ENCODE measurements at places on chromosomes 12 and 14. TPM values are rescaled to one million over a fixed set of nuclear protein-coding genes. Genes with fewer than 3 reads are reported as not detected.
A peak's percentile ranks its signal among the peaks of the same experiment; 100 is the strongest.

The PRH2 gene
- 0.42 TPM for total RNA-seq

The IL23A gene
- not detected for total RNA-seq

DNA sequence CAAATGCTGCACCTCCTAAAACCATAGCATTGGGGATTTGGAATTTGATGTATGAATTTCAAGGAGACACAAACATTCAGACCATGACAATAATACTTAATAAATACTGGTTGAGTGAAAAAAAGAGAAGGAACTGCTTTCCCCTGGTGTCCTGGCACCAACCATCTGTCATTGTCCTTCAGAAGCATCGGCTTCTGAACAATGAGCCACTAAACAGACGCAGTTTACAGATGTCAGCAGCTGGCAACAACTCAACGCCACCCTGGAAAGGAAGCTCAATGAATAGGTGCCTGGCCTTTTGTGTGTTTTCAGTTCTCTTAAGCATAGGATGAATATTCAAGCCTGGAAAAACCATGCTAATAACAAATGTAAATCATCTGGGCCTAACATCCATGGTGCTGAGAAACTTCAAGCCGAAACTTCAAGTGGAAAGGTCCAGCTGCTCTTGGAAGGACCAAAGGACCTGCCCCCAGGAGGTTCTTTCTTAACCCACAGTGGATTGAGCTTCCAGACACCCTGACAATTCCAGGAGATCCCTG lies 101.3 kb downstream of the WIF1 start:
- H3K4me3 ChIP-seq: no peak overlapping the region
- H3K27ac ChIP-seq: no peak overlapping the region
- DNase-seq: no peak
- H3K36me3 ChIP-seq: no peaks in the 10 kb centered on the region
- H3K27me3 ChIP-seq: peaks cover 21% of the 10 kb centered on the region
- H3K4me1 ChIP-seq: no peaks in the 10 kb centered on the region

DNA sequence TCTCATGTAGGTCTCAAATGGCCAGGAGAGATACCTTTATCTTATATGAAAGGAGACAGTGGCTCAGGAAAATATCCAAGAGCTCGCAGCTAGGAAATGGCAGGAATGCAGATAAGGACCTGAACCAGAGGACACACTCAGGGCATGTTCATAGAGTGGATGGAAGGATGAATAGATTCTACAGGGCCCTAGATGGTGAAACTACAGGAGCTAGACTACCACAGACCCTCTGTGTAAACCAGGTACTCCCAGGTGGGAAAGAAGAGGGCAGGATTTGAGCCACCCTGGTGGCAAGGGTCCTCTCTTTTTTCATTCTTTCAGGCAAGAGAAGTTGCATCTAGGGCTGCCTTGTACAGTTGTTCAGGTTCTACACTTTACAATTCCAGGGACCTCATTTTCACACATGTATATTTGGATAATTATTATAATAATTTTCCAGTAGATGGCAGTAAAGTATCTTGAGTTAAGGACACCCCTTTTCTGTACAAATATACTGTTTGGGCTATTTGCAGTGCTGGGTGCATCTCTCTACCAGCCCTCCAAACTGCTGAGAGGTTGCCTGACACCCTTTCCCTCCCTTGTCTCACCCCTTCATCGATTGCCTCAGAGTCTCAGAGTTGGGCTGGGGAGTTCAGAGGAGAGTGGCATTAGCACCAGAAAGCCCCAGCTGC lies 10.5 kb upstream of the ZDHHC22 start:
- no peaks in the 10 kb centered on the region for H3K36me3 ChIP-seq
- H3K27me3 ChIP-seq: peaks cover 3% of the 10 kb centered on the region
- H3K27ac ChIP-seq: no peak overlapping the region
- no peaks in the 10 kb centered on the region for H3K4me1 ChIP-seq
- H3K4me3 ChIP-seq: no peak overlapping the region

GRCh38 chr12:78977304-78977867 lies 112.8 kb downstream of the SYT1 start:
- no peaks in the 10 kb centered on the region for H3K4me1 ChIP-seq
- H3K4me3 ChIP-seq: no peak overlapping the region
- DNase-seq: no peak
- H3K27me3 ChIP-seq: no peaks in the 10 kb centered on the region
- no peak overlapping the region for H3K27ac ChIP-seq

DNA sequence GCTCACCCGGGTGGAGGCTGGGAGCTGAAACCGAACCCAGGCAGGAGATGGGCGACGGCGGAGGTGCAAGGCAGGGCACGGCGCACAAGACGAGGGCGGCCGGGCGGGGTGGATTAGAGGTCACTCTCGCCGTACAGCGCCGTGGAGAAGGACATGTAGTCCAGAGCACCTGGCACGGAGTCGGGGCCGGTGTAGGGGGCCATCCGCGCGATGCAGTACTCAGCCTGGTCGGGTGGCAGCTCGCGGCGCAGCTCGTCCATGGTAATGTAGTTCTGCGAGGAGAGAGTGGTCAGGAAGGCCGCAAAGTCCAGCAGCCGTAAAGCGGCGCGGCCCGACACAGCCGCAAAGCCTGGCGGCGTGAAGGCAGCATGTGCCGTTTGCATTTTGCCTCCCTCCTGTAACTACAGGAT lies 81.9 kb upstream of the ZFP36L1 start:
- peaks cover 4% of the 10 kb centered on the region for H3K4me1 ChIP-seq
- H3K36me3 ChIP-seq: peaks cover 76% of the 10 kb centered on the region
- no peak for DNase-seq
- no peak overlapping the region for H3K27ac ChIP-seq

GRCh38 chr14:95817271-95817670 lies 59.4 kb upstream of the TUNAR start:
- DNase-seq: no peak
- no peaks in the 10 kb centered on the region for H3K36me3 ChIP-seq
- H3K4me3 ChIP-seq: no peak overlapping the region

DNA sequence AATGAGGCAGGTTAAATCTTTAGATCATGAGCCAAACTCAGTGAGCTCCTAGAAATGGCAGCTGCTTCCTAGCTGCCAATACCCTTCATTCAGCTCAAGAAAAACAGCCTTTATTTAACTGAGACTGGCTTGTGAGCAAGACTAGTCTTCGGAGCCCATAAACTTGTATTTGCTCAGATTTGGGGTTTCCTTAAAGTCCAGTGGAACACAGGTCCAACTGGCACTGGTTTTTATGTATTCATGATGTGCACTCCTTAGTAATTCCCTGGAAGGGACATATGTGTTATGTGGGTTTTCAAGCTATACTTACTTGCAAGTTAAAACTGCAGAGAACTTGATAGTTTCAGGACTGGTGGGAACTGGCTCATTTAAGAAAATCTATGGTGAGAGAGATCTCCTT lies 380.1 kb upstream of the TMEM132C start:
- H3K27me3 ChIP-seq: no peaks in the 10 kb centered on the region
- no peak overlapping the region for H3K4me3 ChIP-seq
- H3K4me1 ChIP-seq: no peaks in the 10 kb centered on the region
- no peak overlapping the region for H3K27ac ChIP-seq
- DNase-seq: no peak

DNA sequence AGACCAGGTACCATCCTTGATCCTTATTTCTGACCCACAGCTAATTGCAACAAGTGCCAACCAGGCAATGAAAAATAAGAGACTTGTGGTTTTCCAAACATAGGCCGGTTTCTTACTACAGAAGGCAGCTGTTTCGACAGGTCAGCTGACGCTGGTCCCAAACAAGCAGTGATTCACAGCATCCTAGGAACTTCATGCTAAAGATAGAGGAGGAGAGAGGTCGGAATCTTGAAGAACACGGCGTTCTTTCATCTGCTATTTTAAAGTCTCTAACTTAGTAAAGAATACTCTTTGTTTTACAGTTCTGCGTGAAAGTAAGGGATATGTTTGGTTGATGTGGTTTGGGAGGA lies 28.1 kb upstream of the ADGRD1 start:
- DNase-seq: no peak
- no peaks in the 10 kb centered on the region for H3K36me3 ChIP-seq
- H3K27ac ChIP-seq: no peak overlapping the region
- H3K4me3 ChIP-seq: no peak overlapping the region
- no peaks in the 10 kb centered on the region for H3K4me1 ChIP-seq
- no peaks in the 10 kb centered on the region for H3K27me3 ChIP-seq

DNA sequence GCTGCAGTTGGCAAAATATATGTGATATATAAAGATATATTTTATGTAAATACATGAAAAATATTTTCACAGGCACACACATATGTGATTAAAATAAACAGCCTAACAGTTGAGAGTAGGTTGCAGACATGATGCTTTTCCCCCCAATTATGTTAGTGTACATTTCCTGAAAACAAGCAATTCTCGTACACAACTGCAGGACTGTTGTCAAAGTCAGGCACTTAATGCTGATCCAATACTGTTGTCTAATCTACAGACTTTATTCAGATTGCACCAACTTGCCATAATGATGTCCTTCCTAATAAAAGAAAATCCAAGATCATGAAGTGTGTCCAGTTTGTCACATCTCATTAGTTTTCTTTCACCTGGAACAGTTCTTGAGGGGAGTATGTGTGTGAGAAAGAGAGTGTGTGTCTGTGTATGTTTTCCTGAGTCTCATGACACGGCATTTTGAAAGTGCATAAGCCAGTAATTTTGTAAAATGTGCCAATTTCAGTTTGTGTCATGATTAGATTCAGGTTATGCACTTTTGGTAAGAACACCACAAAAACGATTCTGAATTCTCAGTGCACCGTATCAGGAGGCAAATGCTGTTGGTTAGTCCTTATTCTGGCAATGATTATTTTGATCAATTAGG lies 16.5 kb upstream of the SEL1L start:
- no peaks in the 10 kb centered on the region for H3K36me3 ChIP-seq
- H3K27me3 ChIP-seq: no peaks in the 10 kb centered on the region
- H3K4me3 ChIP-seq: no peak overlapping the region
- H3K4me1 ChIP-seq: no peaks in the 10 kb centered on the region
- no peak for DNase-seq

DNA sequence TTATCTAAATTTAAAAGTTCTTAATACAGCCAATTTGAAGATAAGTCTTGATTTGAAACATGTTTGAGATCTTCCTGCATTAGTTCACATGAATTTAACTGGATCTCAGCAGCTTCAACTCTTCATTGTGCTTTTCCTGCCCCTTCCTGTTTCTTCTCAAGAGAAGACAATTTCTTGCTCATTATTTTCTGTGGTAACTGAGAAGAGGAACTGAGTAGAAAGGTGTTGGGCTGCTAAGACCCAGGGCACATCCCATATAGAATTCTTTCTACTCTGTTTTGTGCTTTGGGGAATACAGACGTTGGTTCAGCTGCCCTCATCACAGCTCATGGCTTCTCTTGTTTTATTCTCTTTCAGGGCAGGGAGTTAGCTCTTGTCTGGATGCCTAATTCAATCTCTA lies 110.2 kb downstream of the SNAPC1 start:
- no peaks in the 10 kb centered on the region for H3K27me3 ChIP-seq
- no peak overlapping the region for H3K27ac ChIP-seq
- H3K4me1 ChIP-seq: no peaks in the 10 kb centered on the region
- H3K36me3 ChIP-seq: no peaks in the 10 kb centered on the region

DNA sequence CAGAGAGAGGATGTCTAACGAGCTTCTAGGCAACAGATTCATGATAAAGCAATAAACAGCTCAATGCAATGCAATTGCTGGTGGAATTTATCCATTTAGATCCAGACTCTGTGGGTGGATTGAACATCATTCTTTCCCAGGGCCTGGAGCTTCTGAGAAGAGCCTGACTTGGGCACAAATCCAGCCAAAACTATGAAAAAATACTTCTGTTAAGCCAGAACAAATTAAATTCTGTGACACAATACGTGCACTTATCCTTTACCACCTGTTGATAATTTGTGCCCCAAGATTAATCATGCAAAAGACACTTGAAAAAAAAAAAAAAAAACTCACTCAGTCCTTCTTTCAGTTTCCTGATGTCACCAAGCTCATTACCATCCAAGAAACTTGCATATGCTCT lies 446.0 kb upstream of the DCN start:
- no peak overlapping the region for H3K4me3 ChIP-seq
- no peaks in the 10 kb centered on the region for H3K27me3 ChIP-seq
- H3K4me1 ChIP-seq: no peaks in the 10 kb centered on the region
- H3K36me3 ChIP-seq: no peaks in the 10 kb centered on the region
- no peak overlapping the region for H3K27ac ChIP-seq

- no peaks in the 10 kb centered on the region for H3K36me3 ChIP-seq
- H3K27me3 ChIP-seq: no peaks in the 10 kb centered on the region
- H3K27ac ChIP-seq: no peak overlapping the region
- DNase-seq: peak; percentile 69
- no peak overlapping the region for H3K4me3 ChIP-seq
Observed at GRCh38 chr14:67571275-67571990, 28.6 kb downstream of the PIGH start.

GRCh38 chr14:88975926-88976325 lies 151.5 kb downstream of the TTC8 start:
- no peak overlapping the region for H3K4me3 ChIP-seq
- no peak overlapping the region for H3K27ac ChIP-seq
- DNase-seq: no peak

DNA sequence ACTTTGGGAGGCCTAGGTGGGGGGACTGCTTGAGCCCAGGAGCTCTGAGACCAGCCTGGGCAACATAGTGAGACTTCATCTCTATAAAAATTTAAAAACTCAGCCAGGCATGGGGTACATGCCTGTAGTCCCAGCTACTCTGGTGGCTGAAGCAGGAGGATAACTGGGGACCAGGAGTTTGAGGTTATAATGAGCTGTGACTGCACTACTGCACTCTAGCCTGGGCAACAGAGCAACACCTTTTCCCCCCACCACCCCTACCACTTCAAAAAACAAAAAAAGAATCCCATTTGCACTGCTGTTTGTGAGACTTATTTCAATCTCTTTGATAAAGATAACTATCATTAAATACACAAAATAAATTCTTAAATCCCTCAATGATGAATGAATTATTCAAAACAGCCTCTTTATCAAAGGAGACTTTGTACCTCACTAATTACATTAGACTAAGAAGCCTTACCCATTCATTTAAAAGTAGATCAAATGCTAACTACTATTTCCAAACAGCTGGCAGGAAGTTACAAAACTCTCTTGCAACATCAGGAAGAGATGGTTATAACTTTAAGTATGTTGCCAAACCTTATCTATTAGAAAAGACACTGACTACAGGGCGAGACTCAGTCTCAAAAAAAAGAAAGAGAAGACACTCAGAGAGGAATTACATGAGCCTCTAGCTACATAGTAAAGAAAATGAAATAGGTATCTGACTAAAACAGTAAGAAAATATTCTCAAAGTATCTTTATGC lies 14.7 kb downstream of the BLTP3B start:
- H3K4me1 ChIP-seq: peaks cover 18% of the 10 kb centered on the region
- no peaks in the 10 kb centered on the region for H3K27me3 ChIP-seq
- H3K27ac ChIP-seq: peak overlapping the region; percentile 66
- H3K36me3 ChIP-seq: no peaks in the 10 kb centered on the region

Data from liver (tissue), 10 donors.